ENCODE measurements at places on chromosomes 11 and 22.

- no peak for DNase-seq
Observed at GRCh38 chr11:71338801-71339395, 86.5 kb upstream of the SHANK2 start.

- no peak for DNase-seq
Observed at GRCh38 chr22:47564158-47564450, 801.7 kb downstream of the TBC1D22A start.

DNA sequence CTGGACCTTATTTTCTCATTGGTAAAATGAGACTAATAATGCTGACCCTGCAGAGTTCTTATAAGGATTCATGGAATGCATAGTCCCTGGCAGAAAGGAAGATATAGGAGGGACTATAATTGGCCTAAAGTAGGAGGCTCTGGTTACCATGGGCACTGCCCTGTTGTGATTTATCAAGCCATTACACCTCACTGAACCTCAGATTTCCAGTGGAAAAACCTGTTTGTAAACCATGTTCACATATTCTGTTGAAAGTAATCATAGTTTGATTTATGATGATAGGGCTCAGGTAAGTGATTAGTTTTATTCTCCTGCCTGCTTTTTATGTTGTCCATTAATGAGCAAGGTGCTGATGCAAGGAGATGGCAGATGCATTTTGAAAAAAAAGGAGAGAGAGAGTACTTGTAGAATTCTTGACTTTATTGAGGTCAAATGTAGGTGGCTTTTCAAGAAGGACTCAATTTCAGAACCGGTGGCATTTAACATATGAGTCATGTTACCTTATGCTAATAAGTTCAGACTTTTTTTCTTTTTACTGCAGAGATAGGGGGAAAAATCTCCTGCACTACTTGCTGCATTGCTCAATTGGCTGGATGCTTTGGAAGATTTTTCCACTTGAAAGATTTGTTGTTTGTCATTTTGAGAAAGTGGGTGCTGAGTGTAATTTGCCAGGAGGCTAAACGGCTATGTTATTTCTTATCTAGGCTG, 14.6 kb downstream of the NF2 start:
- DNase-seq, result no peak

DNA sequence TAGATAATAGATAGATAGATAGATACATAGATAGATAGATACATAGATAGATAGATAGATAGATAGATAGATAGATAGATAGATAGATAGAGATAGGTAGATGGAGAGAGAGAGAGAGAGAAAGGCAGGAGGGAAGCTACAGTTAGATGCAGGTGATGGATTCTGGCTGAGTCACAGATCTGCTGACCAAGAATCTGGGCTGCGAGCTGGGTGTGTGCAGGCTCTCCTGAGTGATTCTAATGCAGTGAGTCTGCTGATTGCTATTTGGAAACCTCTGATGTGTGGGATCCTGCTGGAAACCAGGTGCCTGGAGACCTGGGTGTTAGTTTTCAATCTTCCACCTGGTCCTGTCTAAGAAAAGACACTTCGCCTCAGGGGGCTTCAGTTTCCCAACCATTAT, 1441.8 kb downstream of the TBC1D22A start:
- DNase-seq, result no peak

DNA sequence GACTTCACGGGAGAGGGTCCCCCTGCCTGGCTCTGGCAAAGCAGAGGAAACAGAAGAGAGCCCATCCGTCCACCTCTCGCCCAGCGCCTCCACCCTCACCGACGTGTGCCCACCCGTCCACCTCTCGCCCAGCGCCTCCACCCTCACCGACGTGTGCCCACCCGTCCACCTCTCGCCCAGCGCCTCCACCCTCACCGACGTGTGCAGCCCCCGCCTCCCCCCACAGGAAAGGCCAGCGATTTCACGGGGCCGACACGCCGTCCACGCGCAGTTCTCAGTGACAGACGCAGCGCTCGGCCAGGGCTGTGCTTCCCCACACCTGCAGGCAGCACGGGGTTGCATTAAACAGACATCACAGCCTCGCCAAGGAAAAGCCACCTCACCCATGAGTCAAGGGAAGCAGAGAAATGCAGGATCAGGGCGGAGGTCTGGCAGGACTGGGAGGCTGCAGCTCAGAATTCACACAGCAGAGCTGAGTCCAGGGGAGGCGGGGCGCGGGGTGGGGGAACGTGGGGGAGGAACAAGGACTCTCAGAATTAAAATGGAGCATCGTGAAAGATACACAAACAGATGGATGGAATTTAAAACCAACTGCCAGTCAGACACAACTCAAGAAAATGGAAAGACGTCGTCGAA, 377.7 kb downstream of the BRD1 start:
- no peak for DNase-seq

DNA sequence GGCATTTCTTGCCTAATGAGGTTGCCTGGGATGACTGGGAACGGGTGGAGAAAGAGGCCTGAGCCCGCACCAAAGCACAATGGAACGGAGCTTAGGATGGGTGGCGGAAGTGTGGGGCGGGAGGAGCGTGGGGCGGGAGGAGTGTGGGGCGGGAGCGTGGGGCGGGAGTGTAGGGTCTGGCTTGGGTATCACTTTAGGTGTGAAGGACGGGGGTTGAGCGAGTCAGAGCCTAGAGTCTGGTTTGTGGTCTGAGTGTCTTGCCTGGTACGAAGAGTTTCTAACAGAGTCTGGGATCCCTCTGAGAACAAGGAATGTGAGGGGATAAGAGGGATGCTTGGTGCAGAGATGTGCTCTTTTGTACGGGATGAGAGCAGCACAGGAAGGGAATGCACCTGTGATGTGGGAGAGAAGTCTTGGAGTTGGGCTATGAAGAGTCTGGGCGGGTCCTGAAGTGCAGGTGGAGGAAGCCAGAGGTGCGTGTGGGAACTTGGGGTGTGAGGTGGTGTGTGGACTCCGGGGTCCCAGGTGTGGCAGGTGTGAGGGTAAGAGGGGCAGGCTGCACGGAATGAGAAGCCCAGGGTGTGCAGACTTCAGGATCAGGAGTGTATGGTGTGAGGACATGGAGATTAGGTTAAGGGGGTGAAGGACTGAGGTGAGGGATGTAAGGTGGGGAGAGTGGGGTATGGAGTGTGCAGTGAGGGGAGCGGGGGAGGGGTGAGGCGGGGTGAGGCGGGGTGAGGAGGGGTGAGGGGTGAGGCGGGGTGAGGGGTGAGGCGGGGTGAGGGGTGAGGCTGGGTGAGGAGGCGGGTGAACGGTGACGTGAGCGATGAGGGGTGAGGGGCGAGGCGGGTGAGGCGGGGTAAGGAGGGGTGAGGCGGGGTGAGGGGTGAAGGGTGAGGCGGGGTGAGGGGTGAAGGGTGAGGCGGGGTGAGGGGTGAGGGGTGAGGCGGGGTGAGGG, 1.0 kb downstream of the SYCE3 start:
- DNase-seq, result no peak

DNA sequence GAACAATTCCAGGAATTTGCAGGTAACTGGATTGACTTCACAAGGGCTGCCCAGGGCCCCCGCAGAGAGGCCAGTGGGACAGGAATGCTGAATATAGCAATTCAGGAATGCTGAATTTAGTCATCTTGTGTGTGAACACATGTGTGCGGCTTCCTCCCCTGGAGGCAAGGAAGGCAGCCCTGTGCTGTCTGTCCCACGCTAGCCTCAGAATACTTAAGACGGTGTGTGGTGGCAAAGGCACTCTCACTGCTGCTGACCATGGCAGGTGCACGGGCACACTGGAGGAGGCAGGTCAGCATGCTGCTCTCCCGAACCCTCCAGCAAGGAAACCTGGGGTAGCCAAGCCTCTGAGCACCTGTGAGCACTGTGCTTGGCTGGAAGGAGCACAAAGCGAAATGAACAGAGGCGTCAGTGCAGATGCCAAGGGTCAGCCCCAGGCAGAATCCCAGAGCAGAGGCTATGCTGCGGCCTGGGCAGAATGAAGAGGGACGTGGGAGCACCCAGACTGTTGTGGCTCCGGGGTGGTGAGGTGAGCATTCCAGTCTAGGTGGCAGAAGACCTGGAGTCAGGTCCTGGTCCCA, 2.7 kb downstream of the GNAZ start:
- DNase-seq, result no peak

GRCh38 chr22:50089682-50090411, at the start of gene MOV10L1:
Gene MOV10L1, plus strand, starts transcription at chr22:50090006. Its CDS starts 83 bp downstream, at chr22:50090089.
- DNase-seq, result no peak

- peak; percentile 75 for DNase-seq
Observed at GRCh38 chr11:61679893-61680621, at the start of gene DAGLA. Gene DAGLA, plus strand, starts transcription at chr11:61680391. Its CDS starts 39,765 bp downstream, at chr11:61720156.

- DNase-seq, result no peak
Observed at GRCh38 chr11:12417691-12418611, 40.6 kb downstream of the PARVA start.

DNA sequence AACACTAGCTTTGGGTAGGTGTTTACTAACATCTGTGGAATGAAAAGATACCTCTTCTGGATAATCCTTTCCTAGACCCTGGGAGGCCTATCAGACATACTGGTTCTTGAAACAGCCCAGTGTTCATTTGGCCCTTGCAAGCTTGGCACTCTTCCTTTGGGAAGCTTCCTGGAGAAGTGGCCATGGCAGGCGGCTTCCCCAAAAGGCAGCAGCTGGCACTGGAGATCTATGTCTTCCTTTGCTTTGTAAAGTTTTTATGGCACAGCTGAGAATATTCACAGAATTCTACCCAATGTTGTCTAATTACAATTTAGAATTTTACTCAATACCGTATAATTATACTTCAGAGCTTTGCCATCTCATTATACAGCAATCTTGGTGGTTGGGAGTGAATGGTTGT, 199.2 kb upstream of the C11orf87 start:
- no peak for DNase-seq

DNA sequence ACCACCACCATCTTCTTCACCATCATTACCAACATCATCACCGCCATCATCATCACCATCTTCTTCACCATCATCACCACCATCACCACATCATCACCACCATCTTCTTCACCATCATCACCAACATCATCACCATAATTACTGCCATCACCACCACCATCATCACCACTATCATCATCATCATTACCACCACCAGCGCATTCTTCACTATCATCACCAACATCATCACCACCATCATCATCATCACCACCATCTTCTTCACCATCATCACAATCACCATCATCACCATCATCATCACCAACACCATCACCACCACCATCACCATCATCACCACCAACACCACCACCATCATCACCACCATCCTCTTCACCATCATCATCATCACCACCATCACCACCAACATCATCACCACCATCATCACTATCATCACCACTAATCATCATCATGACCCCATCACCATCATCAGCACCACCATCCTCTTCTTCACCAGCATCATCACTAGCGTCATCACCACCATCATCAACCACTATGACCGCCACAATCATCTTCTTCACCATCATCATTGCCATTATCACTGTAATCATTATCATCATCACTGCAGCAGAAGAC, 303.8 kb downstream of the CTTN start:
- DNase-seq, result no peak

- no peak for DNase-seq
Observed at GRCh38 chr11:1011320-1011698, 25.2 kb downstream of the MUC6 start.

- no peak for DNase-seq
Observed at GRCh38 chr22:38257181-38257580, 15.6 kb downstream of the TMEM184B start.

GRCh38 chr11:35587972-35588371, 30.3 kb upstream of the FJX1 start:
- no peak for DNase-seq

DNA sequence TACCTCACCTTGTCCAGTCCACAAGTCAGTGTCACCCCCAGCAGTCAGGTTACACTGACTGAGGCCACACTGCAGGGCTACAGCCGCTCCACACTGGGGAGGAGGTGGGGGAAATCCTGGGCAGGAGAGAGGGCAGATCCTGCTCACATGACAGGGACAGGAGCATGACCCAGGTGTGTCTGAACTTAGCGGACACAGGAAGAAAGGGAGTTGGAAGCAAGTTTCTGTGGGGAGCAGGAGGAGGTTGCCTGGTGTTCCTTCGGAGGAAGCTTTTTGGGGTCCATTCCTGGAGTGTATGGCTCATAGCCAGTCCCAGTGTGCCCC, 5.9 kb downstream of the MMP11 start:
- no peak for DNase-seq

DNA sequence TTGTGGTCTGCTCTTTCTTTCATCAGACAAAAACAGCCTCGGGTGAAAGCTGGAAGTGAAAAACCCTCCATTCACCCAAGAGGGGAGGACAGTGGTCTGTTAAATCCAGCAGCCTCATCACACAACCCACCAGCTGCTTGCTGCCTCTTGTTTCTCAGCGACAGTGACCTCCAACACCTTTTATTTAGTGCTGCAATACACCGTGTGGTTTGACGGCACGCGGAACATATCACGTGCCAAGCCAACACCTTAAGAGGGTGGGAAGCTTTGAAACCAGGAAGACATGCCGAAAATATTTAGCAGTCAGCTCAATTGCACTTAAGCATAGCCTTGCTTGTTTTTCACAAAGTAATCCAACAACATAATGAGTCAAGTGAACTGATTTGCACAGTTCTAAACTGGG, 39.8 kb upstream of the POGLUT3 start:
- no peak for DNase-seq

DNA sequence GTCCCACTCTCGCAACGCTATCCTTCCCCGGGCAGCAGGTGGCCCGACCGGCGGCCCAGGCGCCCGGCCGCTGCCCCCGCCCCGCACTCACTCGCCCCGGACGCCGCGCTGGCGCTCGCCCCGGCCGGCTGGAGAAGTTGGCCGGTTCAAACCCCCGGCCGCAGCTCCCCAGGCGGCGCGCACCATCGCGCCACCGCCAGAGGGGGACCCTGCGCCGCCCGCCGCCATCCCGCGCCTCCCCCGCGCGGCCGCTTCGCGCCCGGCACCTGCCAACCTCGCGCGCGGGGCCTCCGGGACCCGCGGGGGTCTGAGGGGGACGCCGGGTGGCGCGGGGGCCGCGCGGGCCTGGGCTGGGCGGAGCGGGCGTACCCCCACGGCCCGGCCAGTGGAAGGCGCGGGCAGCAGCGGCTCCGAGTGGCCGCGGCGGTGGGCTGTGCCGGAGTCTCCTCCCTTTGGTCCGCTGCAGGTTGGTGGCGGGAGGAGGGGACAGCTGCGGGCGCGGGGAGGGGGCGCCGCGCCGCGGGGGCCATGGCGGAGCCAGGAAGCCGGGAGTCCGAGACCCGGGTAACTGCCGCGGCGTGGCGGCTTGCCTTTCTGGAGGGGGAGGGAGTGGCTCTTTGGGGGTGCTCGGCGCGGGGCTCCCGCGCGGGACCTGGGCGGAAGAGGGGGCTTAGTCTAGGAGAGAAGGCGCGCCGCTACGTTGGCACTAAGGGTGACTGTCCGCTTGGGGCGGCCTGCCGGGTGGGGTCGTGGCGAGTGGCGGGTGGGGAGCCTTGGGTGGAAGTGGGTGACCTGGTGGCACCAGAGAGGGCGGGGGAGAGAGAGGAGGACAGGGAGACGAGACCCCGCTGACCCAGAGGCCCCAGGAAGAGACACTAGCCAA, at the start of the genes MPST and TST:
Gene MPST (plus strand): TSS at position 434 of the 883 bp plus-strand sequence. CDS start 95 bp downstream, at position 529.
Gene TST (minus strand): TSS at position 139 of the 883 bp plus-strand sequence. CDS start 715 bp downstream, outside the sequence.
- DNase-seq, result peak; percentile 27
